ENCODE measurements at places on chromosomes 12 and 14.

DNA sequence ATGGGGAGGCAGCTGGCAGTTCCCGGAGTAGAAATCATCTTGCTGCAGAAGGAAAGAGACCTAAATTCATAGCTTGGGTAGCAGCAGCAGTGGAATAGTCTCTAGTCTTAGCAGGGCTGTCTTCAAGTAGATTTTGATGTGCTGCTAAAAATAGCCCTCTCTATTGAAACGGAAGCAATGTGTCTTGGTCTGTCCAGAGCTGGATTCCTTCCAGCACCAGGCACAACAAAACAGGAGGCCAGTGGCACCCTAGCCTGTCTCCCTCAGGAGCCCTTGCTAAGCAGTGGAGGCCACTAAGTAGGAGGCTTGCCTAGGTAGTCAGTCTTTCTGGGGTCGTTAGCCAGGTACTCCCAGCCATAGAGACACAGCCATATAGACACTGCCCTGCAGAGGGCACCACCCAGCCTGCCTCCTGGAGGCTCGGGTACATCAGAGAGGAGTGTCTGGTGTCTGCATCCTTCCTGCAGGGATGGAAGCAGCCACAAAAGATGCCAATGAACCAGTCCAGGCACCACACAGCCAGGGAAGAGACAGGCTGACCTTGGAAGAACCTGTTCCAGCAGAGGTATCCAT, 97.5 kb downstream of the CRACR2A start:
- DNase-seq, result no peak

DNA sequence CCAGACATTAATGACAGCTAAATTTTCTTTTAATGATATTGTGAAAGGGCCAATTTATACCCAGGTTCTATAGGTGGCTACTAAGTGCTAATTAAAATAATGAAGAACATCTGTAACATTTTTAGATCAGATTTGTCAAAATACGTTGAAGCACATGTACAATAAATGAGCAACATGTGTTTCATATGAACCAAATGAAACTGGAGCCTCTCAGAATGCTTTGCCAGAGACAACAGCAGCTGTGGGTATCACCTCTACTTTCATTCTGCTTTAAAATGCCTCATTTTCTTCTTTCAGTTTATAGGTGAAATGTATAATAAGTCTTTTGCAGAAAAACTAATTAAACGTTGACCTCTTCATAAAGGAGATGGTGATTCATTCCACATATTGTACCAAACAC, 26.1 kb upstream of the MYF6 start:
- no peak for DNase-seq

GRCh38 chr12:67993143-67993542, 3.9 kb downstream of the IFNG-AS1 start:
- no peak for DNase-seq

GRCh38 chr14:69726761-69727511, 40.0 kb upstream of the SRSF5 start:
- DNase-seq, result peak; percentile 94

- DNase-seq, result no peak
These were observed 97.2 kb upstream of the PSMC1 start for GRCh38 chr14:90159146-90159545.

DNA sequence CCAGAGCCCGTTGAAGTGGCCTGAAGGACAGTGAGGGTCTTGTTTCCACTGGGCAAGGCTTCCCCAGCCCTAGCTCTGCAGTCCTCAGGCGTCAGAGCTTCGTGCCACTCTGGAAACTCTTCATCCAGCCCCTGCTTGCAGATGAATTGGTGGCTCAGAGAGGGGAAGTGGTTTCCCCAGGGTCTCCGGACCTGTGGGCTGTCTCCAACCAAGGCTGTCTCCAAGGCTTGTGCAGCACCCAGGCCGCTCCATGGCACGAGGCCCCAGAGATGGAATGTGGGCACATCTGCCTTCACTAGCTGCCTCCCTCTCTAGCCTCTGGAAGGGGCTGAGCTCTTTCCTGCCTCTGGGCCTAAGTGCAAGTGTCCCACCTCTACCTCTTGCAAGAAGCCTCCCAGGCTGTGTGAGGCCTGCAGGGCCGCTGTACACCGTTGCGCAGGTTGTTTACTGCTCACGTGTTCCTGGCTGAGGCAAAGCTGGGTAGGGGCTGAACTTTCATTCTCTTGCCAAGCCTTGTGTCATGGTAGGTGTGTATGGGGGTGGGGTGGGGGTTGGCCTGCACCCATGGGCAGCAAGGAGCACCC, 11.1 kb downstream of the RIN3 start:
- peak; percentile 39 for DNase-seq

DNA sequence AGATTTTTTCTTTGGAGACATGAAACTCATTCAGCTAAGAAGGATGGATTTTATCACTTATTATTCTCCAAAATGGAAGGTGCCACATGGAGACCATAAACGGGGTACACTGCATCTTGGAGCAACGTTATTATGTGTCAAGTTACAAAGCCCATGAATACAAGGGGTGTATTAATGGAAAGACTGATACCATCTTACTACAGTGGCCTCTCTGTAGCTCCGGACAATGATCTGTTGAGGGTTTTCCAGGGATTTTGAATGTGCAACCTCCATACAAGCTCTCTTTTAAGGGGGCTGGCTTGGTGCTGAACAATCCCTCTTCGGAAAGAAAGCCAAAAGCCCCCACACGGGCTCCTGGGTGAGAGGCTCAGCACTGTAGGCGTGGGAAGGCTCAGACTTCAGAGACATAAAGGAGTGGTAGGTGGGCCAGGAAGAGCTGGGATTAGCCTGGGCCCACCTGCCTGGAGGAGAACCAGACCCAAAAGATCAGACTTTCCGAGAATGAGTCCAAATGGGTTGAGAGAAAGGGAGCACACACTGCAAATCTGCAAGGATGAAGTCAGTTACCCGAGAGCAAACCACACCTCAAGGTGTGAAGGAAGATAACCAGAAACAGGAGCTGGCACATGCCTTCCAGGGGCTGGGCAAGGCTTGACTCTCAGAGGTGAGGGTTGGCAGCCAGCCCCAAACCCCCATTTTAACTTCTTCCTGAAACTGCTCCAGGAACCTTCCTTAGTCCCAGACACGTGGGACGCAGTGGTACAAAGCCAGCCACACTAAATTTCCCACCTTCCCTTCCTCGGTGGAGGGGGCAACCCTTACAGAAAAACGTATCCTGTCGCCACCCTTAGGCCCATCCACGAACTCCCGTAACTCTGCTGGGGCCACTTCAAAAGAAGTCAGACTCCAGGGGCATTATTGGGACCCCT, 1.5 kb downstream of the VPS37B start:
- DNase-seq, result no peak

DNA sequence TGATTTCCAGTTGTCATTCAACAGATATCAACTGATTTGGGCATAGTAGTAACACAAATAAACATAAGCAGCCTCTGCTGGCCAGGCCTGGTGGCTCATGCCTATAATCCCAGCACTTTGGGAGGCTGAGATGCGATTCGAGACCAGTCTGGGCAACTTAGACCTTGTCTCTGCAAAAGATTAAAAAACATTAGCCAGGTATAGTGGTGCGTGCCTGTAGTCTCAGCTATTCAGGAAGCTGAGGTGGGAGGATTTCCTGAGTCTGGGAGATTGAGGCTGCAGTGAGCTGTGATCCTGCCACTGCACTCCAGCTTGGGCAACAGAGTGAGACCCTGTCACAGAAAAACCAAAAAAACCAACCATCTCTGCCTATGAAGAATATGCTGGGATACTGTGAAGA, 7.1 kb downstream of the METAP2 start:
- DNase-seq, result no peak

GRCh38 chr12:72491426-72491825, 219.3 kb downstream of the TRHDE start:
- no peak for DNase-seq

GRCh38 chr12:56541631-56542030, 20.0 kb downstream of the RBMS2 start:
- no peak for DNase-seq

DNA sequence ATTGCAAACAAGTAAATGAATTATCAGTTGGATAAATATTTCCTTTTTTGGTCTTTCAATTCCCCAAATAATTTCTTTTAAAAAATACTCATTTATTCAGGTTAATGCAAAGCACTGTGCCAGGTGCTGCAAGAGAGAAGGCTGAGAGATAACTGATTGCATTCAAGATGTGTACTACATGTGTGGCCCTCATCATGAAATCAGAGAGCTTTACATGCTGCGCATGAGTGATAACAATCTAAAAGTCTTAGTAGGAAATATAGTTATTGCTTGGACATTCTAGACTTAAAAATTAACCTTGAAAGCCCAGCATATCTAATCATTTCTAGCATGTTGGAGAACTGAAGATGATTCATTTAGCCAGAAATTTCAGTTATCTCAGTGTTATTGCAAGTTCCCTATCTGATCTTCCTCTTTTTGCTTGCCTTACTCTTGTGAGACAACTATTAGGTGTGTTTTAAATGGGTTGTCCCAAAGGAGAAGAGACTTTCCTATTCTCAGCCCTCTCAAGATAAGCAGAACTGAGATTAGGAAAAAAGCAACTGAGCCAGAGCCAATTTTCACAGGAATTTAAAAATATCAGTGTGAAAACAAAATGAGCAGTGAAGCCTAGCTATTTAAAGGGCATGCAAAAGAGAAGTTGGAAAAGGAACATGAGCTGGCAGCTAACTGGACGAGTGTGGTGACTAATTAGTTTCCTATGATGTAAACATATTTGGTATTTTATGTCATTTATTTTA, 60.9 kb downstream of the PLEKHA5 start:
- no peak for DNase-seq

GRCh38 chr12:16884056-16884455, 278.1 kb upstream of the LMO3 start:
- DNase-seq, result no peak

DNA sequence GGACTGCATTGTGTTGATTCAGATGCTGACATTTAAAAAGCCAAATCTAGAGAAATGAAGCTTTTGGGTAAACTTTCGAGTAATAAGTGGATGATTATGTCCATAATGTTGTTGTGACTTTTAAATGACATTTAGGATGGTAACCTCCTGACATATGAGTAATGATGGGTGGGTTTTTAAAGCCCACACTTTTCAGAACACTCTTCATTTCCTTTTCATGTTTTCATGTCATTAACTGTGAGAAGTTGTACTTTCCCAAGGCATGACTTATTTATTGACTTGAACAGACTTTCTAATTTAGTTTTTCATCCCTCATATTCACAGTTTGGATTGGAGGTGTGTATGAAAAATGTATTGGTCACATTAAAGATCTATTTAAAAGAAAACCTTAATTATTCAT, 35.5 kb downstream of the RGS6 start:
- DNase-seq, result no peak

DNA sequence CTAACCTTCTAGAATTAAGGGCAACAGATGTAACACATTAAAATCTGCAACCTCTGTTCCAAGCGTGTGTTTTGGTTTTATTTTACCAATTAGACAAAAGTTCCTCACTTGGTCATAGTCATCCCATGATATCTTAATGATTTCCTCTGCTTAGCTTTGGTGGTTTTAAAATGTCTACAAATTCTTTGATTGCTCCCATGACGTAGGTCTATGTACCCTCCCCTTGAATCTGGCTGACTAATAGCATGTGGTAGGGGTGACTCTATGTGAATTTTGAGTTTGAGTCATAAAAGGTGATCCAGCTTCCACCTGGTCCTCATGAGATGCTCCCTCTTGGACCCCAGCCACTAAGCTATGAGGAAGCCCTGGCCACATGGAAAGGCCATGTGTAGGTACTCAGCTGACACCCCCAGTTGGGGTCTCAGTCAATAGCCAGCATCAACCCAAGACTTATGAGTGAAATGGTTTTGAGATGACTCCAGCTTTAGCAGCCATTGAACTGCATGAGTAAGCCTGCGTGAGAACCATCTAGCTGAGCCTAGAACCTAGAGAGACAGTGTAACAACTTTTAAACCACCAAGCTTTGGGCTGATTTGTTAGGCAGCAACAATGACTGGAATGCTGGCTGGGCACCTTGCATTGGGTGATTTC, 247.1 kb downstream of the MSRB3 start:
- no peak for DNase-seq

DNA sequence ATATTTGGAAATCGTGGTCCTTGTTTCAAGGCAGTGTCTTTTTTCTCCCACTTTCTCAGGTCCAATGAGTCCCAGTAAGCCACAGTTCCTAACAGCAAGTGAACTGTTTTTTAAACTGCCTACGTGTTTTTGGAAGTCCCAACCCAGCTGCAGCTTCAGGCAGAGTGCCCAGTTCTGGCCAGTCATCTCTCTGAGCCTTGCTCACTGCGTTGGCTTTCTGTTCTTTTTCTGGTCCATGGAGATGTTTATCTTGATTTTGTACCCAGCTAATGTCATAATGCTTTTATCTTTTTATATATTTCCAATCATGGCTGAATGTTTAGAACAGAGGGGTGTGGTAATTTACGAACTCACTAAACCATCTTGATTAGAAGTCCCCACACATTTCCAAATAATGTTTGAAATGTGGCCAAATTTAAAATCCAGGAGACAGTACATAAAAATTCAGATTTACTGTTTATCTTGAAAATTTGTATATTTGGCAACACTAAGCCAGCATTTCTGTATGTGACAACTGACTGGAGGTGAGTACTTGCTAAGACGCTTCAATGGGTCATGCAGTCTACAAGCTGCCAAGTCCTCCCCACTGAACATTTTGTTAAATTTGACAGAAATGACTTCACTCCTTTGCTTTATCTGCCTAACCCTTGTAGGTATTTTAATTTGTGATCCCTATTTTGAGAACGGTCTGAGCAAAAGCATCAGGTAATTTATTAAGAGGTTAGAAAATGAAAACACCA, 46.1 kb upstream of the OTOGL start:
- DNase-seq, result no peak

DNA sequence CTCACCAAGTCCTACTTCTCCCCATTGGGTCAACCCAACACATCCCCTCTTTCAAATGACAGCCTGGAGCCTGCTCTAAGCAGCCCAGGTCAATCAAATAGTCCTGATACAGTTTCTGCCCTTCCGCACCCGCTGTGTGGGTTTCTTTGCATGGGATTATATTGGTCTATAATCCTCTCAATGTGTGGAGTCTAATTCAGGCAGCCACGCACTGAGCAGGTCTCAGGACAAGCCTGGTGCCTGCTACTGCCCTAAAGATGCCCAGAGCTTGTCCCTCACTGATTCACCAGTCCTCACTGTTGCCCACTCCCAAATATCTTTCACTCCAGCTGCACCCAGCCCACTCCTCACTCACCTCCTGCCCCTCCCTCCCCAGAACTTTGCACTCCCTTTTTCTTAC, 16.4 kb downstream of the ACTN1 start:
- no peak for DNase-seq

DNA sequence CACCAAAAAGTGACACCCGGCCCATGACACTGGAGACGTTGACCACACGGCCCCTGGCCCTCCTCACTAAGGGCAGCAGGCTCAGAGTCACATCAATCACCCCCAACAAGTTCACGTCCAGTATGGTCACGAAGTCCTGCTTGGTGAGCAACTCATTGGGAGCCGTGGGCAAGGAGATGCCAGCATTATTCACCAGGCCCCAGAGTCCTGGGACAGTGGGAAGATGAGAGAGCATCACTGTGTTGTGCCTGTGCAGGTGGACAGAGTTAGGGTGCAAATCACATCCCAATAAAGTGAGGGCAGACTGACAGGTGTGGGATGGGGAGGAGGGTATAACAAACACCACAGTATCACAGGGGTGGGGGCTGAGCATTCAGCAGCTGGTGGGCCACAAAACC, 2.5 kb downstream of the RDH16 start:
- DNase-seq, result no peak
